ENCODE measurements at places on chromosomes 2 and 18.

- DNase-seq, result no peak
These were observed 10.4 kb downstream of the NR4A2 start for GRCh38 chr2:156322051-156322685.

DNA sequence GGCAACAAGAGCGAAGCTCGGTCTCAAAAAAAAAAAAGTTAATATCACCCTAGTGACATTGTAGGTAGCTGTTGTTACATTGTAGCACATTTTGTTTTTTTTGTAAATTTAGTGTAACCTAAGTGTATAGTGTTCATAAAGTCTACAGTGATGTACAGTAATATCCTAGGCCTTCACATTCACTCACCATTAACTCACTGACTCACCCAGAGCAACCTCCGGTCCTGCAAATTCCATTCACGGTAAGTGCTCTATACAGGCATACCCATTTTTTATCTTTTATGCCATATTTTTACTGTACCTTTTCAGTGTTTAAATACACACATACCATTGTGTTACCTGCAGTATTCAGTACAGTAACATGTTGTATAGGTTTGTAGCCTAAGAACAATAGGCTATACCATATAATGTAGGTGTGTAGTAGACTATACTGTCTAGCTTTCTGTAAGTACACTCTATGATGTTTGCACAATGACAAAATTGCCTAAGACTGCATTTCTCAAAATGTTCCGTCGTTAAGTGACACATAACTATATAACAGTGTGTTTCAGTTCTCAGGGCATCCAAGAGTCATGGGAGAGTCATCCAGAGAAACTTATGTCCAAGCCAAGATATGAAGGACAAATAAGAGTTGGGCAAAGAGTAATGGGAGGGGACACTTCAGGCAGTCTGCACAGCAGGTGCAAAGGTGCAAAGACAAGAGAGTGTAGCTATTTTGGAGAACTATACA lies 68.4 kb downstream of the TANK start:
- no peak for DNase-seq

DNA sequence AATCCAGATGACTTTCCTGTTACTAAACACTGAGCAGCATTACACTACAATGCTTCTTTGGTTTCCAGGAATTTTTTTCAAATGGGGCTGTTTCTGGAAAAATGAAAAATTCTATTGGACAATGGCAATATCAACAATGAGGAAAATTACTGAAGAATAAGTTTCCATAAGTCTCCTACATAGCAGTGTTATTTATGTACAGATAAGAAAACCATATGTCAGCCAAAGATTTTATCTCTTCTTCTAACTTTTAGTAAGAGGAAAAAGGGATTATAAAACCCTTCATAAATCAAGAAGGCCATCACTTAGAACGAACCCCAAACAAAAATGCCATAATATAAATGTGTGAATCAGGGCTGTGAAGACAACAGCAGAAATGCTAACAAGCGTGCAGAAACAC lies 31.6 kb upstream of the NOSTRIN start:
- no peak for DNase-seq

- no peak for DNase-seq
These were observed 42.4 kb downstream of the FAM168B start for GRCh38 chr2:131050896-131051295.

DNA sequence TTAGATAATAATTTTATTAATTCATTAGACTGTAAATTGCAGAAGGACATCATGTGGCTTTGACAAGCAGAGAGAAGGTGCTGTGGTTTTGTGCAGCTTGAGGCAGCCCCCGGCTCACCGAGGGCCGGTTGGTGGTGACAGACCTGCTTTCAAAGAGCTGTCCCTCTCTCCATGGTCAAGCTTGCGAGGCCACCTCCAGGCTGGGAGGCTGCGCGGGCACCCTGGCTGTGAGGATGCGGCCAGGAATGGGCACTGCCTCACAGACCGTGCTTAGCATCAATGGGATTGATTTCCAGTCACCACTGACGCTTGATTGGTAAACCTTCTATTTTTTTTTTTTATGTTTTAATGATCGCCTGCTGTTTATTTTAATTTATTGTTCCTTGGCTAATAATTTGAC lies 690.9 kb downstream of the GALR1 start:
- DNase-seq, result no peak

GRCh38 chr2:120722246-120722567 lies 13.5 kb upstream of the GLI2 start:
- no peak for DNase-seq

- DNase-seq, result no peak
These were observed 175.1 kb downstream of the GULP1 start for GRCh38 chr2:188466761-188467160.

DNA sequence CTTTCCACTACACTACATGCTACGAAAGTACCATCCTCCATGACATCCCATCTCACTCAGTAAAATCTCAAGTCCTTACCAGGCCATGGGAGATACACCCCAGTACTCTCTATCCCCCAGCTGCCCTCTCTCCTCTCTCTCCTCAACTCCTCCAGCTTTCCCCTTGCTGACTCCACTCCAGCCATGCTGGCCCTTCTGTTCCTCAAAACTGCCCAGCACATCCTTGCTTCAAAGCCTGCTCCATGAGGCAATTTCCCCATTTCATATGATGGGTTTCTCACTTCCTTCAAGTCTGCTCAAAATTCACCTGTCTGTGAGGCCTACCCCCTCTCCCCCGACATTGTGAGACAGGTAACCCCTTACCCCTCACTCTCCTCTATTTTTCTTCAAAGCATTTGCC lies 8.6 kb downstream of the CHN1 start:
- no peak for DNase-seq

GRCh38 chr2:213224366-213224765 lies 59.9 kb upstream of the SPAG16 start:
- DNase-seq, result no peak

- DNase-seq, result no peak
These were observed 114.4 kb upstream of the COPS8 start for GRCh38 chr2:236971131-236971821.

DNA sequence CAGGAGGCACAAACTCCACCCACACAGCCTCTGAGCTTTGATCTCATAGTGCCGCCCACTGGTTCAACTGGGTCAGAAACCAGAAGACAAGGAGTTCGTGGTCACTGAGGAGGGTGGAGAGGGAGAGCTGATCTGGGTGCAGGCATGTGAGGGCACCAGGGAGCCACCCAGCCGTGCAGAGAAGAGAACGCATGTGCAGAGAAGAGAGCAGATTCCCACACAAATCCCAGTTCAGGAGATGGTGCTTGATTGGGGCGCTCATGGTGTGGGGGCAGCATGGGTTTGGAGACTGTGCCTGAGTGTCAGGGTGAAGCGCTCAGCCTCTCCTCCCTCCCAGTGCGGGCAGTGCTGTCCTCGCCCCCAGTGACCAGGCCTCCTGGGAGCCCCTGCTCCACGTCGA lies 375.2 kb upstream of the MYT1L start:
- DNase-seq, result no peak

- no peak for DNase-seq
These were observed 39.7 kb downstream of the RHOB start for GRCh38 chr2:20486571-20486970.

- no peak for DNase-seq
These were observed 308.2 kb downstream of the EN1 start for GRCh38 chr2:118539290-118539689.

GRCh38 chr2:108215794-108216211 lies 24.0 kb upstream of the SULT1C3 start:
- no peak for DNase-seq

GRCh38 chr2:198973181-198973580 lies 484.6 kb downstream of the SATB2 start:
- DNase-seq, result no peak

GRCh38 chr18:77181950-77182707 lies 49.5 kb upstream of the MBP start:
- no peak for DNase-seq

DNA sequence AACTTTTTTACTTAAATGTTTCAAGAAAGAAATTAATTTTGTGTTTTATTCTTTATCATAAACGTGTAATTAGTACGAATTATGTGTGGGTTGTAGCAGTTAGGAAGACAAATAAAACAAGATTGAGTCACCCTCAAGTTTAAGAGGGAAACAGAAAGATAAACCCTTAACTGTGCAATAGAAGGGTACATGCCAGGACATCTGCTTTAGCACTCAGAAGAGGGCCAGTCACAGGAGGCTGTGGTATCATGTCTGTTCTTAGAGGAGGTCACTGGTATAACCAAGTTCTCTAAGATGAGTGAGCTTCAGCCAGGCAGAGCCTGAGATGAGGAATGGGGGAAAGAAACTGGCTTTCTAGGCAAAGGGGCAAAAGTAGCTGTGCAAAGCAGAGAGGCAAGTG lies 42.4 kb upstream of the GRHL1 start:
- DNase-seq, result no peak

Measured in activated T-helper 1 cell treated with Interleukin-2 at 50 U/mL for 16 hours (primary cell).